Activated CD4-positive, alpha-beta T cell treated with anti-CD3 and anti-CD28 coated beads, Interleukin-2, amount 10 ng/mL, durations not matched to agents 7 days and 5 days (primary cell): ENCODE measurements at places on chromosomes 4 and X. TPM values are rescaled to one million over a fixed set of nuclear protein-coding genes. Genes with fewer than 3 reads are reported as not detected.

The PDE6B gene
- total RNA-seq, result 18.7 TPM

The PDLIM3 gene
- not detected for total RNA-seq

The DKK2 gene
- not detected for total RNA-seq

The TMEM156 gene
- total RNA-seq, result 19.6 TPM

The ZFP42 gene
- not detected for total RNA-seq

The COX18 gene
- 12.9 TPM for total RNA-seq

The FABP2 gene
- not detected for total RNA-seq

The ARHGAP36 gene
- not detected for total RNA-seq

The OPN1MW2 gene
- total RNA-seq, result not detected

The HPGDS gene
- not detected for total RNA-seq

The BST1 gene
- total RNA-seq, result 0.82 TPM

The RIBC1 gene
- total RNA-seq, result 1.1 TPM

The HDAC6 gene
- 102 TPM for total RNA-seq

The PRKX gene
- 62.7 TPM for total RNA-seq

The CXCL1 gene
- not detected for total RNA-seq

The GAGE13 gene
- not detected for total RNA-seq

The ZNF185 gene
- total RNA-seq, result 1.6 TPM

The ESX1 gene
- not detected for total RNA-seq

The UGT2B15 gene
- not detected for total RNA-seq

The PRR32 gene
- not detected for total RNA-seq

The RNF175 gene
- not detected for total RNA-seq
